ENCODE measurements at places on chromosomes 12 and 14.

DNA sequence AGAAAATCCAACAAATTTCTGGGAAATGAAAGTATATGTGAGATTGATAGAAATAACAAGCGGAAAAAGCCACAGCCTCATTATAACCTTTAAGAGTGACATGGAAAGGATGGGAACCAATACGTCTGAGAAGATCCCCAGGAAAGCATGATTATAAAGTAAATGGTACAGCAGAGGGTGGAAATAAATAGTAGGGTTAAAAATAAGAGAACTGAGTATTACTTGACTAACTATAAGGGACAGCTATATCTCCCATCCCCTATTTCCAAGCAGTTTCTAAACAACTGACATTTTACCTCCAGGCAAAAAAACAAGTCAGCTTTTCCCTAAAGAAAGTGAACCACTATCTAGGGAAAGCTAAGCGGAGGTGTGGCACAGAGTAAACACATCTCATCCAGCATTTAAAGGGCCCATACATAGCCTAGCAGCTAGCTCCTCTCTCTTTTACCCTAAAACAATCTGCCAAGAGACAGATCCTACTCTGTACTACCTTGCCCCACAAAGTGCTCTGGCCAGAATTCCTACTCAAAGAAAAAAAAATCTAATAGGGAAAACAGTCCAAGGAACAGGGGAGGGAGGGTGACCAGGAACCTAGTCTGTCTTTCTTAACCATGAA is 11.2 kb downstream of the OSBPL8 start:
- DNase-seq = no peak

DNA sequence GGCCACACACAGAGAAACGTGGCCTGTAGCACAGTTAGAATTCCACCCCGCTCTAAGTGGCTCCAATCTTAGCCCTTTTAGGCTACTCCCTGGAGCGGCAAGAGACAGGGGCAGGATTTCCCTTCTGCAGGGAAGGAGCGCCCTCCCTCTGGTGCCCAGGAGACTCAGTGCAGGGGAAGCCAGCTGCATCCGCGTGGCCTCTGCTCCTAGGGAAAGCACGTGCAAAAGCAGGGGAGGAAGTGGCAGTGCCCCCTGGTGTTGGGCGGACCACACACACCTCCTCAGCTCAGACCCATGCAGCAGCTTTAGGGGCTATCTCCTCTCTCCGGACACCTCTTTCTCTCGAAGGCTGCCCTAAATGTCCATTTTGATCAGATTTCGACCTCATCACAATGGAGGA is 50.0 kb downstream of the SPRING1 start:
- DNase-seq = no peak

- no peak for DNase-seq
Observed at GRCh38 chr12:119940897-119941296, 48.1 kb upstream of the BICDL1 start.

DNA sequence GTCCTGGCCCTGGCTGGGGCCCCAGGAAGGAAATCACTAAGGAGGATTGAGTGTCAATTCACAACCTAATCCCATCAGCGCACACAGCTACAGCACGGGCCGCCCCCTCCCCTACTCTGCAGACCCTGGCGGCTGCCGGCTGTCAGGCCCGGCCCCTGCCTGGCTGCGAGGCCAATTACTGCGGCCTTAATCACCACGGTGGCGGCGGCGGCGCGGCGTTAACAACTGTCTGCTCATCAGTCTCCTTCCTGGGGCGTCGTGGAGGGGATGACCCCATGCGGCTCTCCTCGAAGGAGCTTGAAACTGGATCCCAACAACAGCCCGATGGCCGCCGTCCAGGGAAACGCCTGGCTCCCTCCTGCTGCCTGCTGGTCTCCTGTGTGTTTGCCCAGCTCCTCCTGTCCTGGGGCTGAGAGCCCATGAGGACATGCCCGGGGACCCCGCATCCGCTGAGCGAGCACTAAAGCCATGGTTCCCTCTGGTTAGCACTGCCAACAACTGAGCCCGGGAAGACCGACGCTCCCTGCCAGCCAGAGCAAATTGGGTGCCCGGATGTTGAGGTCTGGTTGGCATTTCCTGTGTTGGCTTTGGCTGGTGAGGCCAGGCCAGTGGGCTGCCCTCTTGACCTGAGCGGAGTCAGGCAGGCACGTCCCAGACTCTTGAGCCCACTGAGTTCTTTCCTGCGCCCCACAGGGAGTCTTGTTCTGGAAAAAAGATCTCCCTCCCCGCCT is 21.8 kb upstream of the EIF2B2 start:
- no peak for DNase-seq

DNA sequence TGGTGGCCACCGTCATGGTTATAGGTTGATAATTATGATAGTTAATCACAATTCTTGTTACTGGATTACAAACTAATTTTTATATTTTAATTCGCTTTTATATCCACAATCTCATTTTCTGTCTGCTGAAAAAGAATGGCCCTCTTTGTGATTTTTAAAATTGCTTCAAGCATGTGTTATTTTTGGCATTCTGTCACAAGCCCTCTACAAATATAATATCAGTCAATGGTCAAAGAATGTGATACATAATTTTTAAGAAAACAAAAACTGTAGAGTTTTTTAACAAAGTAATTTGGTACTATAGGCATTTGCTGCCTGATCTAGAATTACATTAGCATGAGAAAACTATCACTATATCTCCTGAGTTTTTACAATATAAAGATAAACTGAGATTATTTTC is 352.0 kb upstream of the TMTC1 start:
- no peak for DNase-seq

- DNase-seq = no peak
Observed at GRCh38 chr12:131834798-131835615, 6.8 kb downstream of the MMP17 start.

Measured in NCI-H1417 treated with DMSO at 0.1 percent for 48 hours (cell line).